ENCODE measurements at places on chromosomes 2 and 18.

DNA sequence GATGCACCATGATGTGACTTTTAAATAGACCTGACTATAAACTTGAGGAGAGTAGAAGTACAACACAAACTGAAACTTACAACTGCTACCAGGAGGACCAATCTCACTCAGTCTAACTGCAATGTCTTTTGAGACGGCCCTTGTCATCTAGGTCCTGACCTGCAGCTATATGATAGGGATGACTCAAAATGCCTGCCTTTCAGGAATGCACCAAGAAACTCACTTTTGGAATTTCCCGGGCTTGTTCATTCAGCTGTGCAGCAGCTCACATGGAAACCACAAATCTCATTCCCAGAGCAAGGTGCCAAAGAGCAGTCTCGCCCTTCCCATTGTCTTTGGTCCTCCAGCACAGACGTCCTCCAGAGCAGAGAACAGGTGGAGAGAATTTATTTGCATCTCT is 113.7 kb downstream of the SPOPL start:
- DNase-seq, result no peak

DNA sequence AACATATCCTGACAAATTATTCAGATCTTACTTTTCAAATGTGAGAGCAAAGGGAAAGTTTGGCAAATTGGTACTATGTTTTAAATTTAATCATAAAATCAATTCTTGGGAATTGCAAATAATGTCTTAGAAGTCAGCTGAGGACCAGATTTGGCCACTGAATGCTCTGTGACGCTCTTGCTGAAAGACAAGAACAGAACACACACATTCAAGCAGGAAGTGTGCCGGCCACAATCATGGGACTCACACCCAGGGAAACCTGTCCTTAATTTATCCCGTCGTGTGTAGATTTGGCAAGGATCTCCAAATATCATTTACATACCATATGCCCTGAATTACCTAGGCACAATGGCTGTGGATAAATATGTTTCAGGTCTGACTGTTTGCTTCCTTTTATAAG is 253.1 kb downstream of the TCF4 start:
- no peak for DNase-seq

DNA sequence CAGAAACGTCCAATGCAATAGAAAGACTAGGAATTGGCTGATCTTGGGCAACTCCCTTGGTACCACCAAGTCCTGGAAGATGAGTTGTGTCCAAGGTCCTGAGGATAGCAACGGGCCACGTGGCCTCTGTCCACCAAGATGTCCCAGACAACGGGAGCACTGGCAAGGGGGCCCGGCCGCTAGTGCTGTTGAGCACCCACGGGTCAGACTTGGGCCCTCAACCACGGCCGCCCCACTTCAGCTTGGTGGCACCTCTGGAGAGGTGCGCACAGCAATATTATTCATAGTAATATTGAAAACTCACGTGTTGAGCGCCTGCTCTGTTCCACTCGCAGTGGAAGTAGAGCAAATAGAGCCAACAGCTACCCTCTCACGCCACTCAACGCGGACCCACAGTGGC is 19.0 kb downstream of the PASK start:
- DNase-seq, result no peak

- peak; percentile 18 for DNase-seq
These were observed 126.2 kb upstream of the LGALSL start for GRCh38 chr2:64327510-64328414.

- no peak for DNase-seq
These were observed 127.4 kb downstream of the CDC42EP3 start for GRCh38 chr2:37543999-37544557.

GRCh38 chr2:191333911-191334357 is 88.7 kb downstream of the MYO1B start:
- no peak for DNase-seq

- no peak for DNase-seq
These were observed 16.7 kb downstream of the HOXD1 start for GRCh38 chr2:176205126-176205525.

DNA sequence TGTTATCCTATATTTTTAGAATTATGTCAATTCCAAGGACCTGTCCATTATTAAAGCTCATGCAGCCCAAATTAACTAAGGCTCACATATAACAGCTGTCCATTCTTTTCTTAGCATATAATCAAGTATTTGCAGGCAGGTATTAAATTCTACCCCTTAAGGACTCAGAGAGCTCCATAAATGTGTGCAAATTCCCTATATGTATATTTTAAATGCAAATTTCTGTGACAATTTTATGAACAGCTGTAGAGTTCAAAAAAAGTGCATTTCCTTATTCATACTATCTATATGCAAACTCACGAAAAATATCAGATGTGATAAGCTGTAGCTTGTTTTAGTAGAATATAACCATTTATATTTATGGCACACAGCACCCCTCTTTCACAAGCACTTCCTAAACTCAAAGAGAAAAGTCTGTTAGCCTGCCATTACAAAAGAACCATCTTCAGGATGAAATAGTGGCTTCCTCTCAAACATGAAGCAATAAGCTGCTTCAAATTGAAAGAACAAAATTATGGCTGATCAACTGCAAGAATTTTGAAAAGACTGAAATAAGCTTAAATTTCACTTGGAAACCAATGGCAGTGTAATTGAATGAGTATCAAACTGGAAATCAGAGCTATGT is 155.0 kb upstream of the REG3G start:
- DNase-seq, result no peak

DNA sequence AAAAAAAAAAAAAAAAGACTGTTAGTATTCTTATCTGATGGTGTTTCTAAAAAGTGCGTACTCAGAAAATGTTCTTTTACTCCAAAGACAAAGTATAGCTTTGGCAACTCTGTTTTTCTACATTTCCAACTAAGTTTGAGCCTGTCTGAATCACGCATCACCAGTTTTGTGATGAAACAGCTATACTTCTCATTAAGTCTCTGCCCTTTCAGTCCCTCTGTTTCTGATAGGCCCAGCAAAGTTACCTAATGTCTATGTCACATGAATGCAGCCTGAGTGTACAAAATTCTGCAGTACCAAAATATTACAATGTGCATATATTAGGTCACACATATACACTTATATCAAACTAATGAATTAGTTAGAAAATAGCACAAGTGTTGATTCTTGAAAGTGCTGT is 22.4 kb downstream of the TWSG1 start:
- no peak for DNase-seq

DNA sequence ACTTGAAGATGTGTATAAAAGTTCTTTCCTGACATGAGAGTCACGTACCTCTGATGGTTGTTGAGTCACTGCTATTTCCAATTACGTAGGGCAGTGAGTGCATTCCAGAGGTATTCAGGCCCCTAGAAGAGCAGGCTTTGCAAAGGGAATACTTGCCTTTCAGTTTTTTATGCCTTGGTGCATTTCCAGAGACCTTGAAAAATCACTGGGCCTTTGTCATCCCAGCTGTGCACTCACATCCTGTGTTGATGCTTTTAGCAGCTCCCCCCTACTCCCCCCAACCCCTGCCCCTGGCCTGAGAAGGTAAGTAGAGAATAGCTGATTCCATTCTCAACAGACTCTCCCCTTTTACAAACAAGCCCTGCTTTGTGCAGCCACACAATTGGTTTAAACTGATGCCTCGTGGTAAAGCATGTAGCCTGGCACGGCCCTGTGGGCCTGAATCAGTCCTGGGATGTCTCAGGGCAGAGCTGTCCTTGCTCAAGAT is 174.2 kb downstream of the PRPF40A start:
- DNase-seq, result no peak

DNA sequence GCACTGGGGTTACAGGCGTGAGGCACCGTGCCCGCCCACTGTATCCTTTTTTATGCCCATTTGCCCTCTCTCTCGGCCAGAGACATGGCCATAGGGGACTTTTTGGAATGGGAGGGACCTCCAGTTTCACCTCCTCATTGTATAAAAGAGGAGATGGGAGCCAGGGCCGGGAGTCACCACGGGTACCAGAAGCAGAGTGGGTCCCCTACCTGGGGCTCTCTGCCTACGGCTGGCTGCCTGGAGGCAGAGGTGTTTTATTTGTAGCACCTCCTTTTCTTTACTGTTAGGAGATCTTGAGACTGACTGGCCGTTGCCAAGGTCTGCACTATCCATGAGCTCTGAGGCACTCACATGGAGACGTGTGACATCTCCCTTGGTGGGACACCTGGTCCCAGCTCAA is 162.8 kb downstream of the LDLRAD4 start:
- no peak for DNase-seq

DNA sequence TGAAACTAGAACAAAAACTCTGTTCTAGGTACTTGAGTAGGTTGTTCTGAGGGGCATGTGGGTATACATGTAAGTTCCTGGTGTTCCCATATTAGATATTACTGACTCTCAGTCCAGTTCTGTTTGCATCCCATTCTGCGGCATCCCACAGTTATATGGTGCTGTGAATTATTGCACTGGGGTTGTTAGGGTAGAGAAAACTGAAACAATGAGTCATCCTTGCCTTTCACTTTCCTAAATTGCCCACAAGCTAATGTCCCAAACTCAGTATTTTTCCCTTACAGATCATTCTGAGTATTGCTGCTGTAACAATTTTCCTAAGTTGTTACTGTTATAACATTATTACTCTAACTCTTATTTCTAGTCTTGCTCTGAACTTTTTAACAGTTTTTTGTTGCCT is 3.0 kb downstream of the WDR75 start:
- DNase-seq, result no peak

GRCh38 chr2:31205186-31205585 is 12.1 kb downstream of the CAPN14 start:
- DNase-seq, result no peak

GRCh38 chr2:86211796-86212188 is 12.5 kb downstream of the MRPL35 start:
- DNase-seq, result no peak

DNA sequence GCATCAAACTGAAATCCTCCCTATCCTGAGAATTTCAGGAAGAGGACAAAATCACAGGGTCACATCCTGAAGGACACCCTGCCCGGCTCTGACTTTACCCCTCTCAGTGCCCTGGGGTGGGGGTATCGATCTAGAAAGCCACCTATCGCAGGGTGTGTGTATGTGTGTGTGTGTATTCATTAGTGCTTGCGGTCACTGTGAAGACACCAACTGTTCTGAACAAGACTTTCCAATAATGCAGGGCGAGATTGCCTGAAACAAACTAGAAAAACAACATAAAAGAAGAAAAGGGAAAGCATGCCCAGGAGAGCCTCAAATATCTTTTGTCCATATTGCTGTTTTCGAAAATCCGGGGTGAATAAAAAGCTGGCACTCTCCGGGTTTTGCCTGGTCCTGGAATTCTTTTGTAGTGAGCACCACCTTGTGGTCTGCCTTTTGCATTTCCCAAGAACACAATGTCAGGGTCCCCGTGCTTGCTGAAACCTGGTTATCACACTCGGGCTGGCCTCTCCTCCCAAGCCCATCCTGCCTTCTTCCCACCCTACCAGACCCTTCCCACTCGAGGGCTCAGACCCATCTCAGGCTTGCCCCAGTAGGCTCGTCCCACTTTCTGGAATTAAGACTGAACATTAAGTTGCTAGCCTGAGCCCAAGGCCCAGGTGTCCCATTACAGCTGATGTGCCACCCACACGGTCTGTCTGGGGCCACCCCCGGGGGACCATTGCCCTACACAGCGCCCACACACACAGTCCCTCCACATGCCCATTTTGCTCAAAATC is 25.0 kb upstream of the COPS8 start:
- no peak for DNase-seq

DNA sequence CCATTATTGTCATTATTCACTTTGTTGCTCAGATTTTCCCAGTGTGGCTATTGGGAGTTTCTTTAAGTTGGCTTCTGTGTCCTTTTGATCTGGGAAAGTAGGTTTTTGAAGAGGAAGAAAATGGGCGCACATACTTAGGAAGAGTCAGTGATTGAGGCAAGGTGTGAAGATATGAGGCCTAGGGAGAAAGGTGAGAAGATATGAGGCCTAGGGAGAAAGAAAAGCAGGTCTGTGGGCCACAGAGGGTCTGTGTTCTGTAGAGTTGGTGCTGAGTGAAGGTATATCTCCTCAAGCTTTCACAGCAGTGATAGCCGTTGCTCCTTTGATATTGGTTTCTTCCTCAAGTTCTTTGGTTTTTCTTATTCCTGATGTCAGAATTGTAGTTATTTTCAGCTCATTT is 126.2 kb downstream of the AGPS start:
- no peak for DNase-seq

DNA sequence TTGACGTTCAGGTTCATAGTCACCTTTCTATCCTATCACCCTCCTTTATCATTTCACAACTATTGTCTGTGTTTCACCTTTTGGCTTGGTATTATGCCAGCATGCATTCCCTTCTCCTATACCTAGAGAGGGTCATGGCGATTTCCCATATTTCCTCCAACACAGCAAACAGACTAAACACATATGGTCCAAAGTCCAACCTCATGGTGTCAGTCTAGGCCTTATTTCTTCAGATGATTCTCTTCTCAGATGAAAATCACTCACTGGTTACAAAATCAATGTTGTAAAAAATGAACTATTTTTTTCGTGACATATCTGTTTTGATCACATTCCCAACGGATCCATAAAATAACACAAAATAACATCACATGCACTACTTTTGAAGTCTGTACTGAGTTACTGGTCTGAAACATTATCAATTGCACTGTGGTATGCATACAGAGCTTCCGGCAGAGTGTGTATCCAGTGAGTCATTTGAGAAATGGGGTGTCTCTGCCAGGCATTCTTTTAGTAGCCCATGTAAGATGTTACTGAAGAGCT is 204.8 kb upstream of the GALNT5 start:
- no peak for DNase-seq

GRCh38 chr2:66925128-66925527 is 472.0 kb upstream of the ETAA1 start:
- no peak for DNase-seq

- no peak for DNase-seq
These were observed 1.0 kb downstream of the MARS2 start for GRCh38 chr2:197705912-197706838.

DNA sequence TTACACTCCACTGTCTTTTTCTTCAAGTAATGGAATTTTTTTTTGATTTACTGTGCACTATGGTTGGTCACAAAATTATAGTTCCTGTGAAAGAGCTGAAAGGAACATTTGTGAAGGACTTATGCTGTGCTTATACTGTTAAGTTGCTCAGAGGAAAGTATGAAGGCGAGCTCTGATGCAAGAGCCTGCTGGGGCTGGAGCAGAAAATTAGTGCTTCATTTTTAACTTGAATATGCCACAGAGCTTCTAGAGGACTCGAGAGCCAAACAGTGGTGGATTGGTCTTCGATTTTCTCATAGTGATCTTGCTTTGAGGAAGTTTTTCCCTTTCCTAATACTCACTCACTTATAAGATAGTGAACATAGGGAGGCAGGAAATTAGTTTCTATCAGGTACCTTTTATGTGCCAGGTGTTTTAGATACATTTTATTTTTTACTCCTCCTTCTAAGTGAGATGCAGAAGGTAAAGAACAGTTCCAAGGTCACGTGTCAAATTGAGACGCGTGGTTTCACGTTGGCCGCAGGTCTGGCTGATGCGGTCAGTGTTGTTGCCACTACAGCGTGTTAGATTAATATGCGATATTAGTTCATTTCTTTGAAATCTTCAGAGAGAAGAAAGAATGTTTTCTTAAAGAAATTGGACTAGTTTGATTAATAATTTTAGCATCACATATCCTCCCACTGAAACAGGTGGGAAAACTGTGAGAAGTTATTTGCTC is 20.2 kb downstream of the GATA6 start:
- no peak for DNase-seq

- DNase-seq, result no peak
These were observed 1.3 kb upstream of the SP3 start for GRCh38 chr2:173966274-173967098.

All from stimulated activated CD8-positive, alpha-beta memory T cell treated with anti-CD3 and anti-CD28 coated beads, Interleukin-12 subunit alpha, Interleukin-12 subunit beta, amount 100 ng/mL, for 1 hour (primary cell).